NCI-H1048 (cell line): ENCODE measurements at places on chromosomes 3 and 15.

DNA sequence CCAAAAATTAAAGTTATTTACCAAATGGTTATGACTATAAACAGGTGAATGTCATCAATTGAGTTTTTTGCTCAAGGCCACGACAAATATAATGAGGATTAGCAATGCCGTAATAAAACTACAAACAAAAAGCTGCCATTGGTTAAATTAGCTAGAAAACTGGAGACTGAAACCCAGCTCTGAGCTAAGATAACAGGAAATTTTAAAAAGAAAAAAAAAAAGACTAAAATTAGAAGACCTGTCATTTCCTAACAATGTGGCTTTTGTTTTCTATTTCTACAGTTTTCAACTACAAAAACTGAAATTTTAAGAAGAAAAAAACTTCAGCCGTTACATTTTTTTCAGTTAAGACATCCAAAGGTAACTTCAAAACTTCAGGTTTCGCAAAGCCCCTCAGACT, 9.7 kb downstream of the SLC12A6 start:
- no peak for DNase-seq

DNA sequence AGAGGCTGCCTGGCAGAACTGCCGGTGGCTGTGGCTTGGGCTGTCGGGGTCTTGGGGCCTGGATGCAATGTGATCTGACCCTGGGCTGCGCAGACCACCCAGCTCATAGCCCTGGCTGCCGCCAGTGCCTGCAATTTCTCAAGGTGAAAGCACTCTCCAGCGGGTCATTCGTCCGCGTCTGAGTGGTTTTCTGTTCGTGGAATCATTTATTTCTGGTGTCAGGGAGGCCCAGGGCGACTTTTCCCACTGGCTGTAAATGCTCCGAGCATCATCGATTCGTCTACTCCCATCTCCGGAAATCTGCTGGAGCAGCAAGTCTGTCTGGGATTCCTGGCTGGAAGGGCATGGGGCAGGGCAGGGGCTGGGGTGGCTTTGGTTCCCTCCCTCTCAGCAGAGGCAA, 40.6 kb upstream of the ADPGK start:
- DNase-seq = no peak

DNA sequence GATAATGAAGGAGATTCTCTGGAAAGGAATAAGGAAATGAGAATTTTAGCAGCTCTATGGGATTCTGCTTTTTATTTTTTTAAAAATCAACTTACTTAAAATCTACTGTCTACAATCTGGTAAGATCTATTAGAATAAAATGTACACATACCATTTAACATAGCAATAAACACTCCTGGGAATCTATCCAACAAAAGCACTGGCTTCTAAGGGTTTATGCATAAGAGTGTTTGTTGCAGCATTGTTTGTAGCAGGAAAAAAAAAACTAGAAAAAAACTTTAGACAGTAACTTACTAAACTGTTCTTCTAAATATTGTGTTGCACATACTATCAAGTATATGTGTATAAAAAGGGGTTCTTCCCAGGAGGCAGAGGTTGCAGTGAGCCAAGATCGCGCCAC, 15.7 kb upstream of the RBP1 start:
- no peak for DNase-seq

GRCh38 chr15:69624816-69625215, 172.2 kb downstream of the RPLP1 start:
- no peak for DNase-seq

- DNase-seq = no peak
Observed at GRCh38 chr3:25665315-25666280, 891 bp upstream of the TOP2B start.

GRCh38 chr15:67792250-67792942, 32.9 kb upstream of the SKOR1 start:
- no peak for DNase-seq

GRCh38 chr3:111751961-111752360, 107.1 kb upstream of the PHLDB2 start:
- no peak for DNase-seq

DNA sequence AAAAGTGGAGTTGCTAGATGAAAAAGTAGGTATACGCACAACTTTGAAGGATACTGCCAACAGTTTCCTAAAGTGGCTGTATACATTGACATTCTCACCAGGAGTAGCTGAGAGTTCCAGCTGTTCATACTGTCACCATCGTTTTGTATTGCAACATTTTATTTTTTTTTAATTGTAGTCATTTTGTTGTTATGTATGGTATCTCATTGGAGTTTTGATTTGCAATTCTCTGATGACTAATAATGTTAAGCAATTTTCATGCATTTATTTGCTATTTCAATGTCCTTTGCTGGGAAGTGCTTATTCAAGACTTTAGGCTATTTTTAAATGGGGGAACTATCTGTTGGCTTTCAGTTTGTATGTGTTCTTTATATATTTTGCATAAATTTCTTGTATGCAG, 185.1 kb upstream of the TGFBR2 start:
- DNase-seq = no peak

DNA sequence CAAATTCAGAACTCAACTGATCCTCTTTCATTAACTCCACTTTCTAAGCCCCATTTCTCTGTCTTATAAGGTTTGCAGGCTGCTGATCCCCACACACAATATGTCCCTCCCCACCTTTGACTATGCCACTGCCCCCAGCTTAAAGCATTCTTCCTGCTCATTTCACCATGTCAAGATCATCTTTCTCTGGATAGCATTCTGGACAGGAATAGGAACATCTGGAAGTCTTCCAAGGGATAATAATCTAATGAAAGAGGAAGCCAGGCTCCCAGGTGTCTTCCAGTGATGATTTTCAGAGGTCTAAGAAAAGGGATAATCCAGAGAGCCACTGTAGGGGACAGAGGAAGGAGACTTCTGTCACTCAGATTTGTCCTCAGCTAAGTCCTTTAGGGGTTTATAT, 54.6 kb upstream of the GALNT15 start:
- DNase-seq = no peak

DNA sequence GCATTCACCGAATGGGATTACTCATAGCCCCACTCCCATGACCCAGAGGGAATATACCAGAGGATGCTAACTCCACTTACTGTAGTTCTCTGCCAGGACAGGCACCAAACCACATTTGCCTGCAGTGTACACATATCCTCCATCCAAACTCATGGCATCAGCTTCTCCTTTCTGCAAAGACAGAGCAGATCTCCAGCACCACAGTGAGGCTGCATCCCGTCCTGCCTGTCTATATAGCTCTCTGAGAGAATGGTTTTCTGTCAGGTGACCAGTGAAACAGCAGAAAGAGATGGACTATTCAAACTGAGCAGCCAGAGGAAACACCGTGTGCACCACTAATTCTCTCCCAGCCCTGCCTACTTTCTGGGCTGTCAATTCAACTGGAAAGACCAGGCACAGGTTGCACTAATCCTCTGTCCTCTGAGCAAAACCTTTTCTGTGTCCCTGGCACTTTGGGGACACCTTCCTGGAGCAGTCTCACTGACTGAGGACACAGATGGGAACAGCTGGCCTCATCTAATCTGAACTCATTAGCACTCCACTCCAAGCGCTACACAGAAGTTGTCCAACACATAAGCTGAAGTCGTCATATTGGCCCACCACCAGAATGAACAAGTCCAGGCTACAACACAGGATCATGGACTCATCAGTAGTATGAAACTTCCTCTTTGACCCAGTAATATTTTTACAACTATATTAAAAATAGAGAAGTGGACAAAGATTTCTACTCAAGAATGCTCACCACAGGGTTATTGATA, 17.3 kb downstream of the LTF start:
- no peak for DNase-seq

GRCh38 chr3:53126601-53127000, 3.6 kb downstream of the RFT1 start:
- DNase-seq = no peak

DNA sequence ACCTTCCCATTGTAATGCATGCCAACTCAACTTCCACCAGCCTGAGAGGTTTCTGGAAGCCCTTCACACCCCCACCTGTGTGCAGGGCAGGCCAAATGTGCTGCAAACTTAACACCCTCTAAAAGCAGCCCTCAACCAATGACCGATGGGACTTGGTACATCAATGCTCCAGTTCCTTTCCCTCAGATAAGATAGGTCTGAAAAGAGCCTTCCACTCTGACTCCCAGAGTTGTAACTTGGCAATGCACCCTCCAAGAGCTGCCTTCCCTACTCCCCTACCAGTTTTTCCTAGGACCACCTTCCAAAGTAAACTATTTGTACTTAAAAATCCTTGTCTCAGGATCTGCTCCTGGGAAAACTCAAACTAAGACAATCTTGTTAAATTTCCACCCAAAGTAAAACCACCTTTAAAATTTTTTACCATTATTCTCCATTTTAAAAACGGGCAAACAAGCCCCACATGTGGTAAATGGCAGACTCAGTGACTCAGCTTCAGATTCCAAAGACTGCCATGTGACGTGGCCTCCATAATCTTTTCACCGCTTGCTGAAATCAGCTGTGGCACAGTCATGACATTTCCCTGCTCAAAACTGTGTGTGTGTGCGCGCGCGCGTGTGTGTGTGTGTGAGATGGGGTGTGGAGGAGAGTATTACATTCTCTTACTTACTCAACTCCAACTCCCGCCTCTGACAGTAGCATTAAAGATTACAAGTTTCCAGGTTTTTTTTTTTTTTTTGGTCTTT, 17.2 kb downstream of the RASGRP1 start:
- DNase-seq = no peak

DNA sequence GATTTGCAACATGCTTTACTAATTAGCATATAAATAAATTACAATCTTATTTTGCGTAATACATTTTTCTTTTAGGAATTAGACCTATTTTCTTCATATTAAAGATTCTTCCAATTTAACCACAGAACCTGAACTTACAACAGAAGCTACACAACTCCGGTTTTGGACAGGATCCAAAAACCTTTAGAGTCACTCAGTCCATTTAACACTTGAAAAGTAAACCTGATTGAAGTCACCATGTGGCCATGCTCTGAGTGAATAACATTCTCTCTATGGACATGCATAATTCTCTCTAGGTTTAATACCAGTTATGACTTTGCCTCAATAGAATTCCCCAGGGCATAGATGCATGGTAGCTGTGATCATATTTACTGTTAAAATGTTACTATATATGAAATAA, 751.0 kb downstream of the VGLL3 start:
- DNase-seq = no peak

DNA sequence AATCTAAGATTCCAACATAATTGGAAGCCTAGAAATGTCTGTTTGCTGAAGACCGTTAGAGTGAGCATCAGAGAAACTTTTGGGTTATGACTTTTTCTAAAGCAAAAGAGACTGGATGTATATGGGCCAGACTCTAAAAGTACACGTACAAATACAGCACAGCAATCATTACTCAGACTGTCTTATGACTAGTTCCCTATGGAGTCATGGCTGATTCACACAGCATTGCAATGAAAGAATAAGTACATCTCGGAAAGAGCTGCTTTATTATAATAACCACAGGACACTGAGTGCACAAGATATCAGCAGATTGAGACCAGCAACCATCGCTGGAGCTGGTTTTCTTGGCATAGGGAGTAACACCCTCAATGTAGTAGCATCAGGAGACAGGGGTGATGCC, 618.6 kb downstream of the NLGN1 start:
- no peak for DNase-seq

DNA sequence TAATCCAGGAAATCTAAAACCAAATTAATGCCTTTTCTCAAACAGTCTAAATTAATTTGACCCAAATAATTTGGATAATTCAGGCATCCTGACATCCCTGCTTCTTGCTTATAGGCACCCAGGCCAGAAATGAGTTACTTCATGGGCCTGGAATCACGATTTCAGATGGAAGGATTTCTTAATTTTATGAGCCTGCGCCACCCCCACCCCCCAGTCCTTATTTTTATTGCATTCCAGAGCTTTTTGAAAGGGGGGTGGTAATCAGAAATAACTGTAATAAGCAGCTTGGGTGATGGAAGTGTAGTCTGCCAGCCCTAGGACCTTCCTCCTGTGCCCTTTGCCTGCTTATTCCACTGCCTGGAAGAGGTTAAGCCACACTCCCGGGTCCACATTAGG, 1.3 kb downstream of the AP2M1 start:
- DNase-seq = no peak

DNA sequence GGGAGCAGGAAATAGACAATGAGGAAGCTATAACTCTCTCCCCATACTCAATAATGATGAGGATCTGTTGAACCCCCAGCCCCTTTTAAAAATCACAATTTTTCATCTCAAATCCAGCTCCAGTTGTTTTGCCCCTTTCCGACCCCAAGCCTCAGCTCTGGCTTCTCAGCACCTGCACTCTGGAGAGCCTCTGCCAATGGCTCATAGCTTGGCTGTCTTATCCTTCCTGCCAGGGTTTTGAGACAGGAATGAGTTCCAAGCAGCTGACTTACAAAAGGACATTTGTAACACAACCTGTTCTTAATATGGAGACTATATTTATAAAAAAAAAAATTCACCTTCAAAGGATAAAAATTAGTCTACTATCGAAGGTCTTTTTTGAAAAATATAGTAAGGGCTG, 105.9 kb upstream of the NEDD4 start:
- DNase-seq = no peak

- no peak for DNase-seq
Observed at GRCh38 chr3:100697723-100698285, 11.5 kb upstream of the TFG start.

DNA sequence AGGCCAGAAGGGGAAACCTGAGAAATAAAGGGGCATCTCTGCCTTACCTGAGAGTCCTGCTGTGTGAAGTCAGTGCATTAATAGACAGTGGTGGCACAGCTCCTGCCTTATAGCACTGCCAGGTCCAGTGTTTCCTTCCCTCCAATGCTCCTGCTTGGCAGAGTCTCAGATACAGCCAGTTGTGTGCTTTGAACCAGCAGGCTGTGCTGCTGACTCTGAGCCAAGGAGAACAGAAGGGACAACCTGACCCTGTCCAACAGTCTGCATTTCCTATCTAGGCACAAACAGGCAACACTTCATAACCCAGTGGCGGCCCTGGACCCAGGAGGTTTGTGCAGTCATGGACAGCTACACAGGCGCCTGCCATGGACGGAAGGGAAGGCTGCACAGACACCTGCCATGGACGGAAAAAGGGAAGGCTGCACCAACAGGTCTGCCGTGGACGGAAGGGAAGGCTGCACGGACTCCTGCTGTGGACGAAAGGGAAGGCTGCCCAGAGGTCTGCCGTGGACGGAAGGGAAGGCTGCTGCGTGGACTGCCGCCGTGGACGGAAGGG, 33.9 kb upstream of the PLXNA1 start:
- no peak for DNase-seq

- no peak for DNase-seq
Observed at GRCh38 chr3:170814822-170815221, 55.2 kb downstream of the RPL22L1 start.

- DNase-seq = no peak
Observed at GRCh38 chr15:101537483-101538080, 48.1 kb upstream of the PCSK6 start.

GRCh38 chr15:60407415-60407805, 9.6 kb upstream of the ANXA2 start:
- no peak for DNase-seq

DNA sequence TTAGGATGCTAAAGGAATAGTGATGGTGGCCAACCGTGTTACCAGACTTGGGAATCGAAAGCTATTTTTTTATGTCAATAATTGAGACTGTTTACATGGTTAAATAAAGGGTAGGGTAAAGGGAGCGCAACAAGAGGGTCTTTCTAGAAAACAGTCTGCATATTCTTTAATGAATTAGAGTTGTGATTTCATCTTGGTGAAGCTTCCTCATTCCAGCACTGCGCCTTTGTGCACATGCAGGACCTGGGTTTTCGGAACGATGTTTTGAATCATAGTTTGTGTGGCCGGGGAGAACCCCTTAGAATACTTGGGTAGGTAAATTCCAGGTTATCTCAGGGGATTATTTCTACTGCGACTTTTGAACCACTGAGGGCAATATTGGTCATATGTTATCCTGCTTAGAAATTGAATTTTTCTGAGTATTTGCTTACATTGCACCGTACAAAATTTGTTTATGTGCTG, 1.3 kb downstream of the PIK3CA start:
- DNase-seq = no peak

- no peak for DNase-seq
Observed at GRCh38 chr15:74580538-74581350, 34.9 kb upstream of the CLK3 start.
